ENCODE measurements at places on chromosomes 16 and 17. TPM values are rescaled to one million over a fixed set of nuclear protein-coding genes. Genes with fewer than 3 reads are reported as not detected.

DNA sequence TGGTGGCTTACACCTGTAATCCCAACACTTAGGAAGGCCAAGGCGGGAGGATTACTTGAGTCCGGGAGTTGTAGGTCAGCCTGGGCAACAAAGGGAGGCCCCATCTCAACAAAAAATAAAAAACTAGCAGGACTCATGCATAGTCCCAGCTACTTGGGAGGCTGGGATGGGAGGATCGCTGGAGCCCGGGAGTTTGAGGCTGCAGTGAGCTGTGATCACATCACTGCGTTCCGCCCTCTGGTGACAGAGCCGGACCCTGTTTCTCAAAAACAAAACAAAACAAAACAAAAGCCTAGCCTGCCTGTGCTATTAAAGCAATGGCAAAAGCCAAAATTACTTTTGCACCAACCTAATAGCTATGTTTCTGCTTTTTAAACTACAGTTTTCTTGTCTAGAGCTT lies 1.5 kb downstream of the FCSK start:
- no peak overlapping the region for H3K27ac ChIP-seq
- H3K27me3 ChIP-seq, result no peaks in the 10 kb centered on the region
- peaks cover 15% of the 10 kb centered on the region for H3K4me1 ChIP-seq
- peak overlapping the region; percentile 91 for H3K4me3 ChIP-seq

DNA sequence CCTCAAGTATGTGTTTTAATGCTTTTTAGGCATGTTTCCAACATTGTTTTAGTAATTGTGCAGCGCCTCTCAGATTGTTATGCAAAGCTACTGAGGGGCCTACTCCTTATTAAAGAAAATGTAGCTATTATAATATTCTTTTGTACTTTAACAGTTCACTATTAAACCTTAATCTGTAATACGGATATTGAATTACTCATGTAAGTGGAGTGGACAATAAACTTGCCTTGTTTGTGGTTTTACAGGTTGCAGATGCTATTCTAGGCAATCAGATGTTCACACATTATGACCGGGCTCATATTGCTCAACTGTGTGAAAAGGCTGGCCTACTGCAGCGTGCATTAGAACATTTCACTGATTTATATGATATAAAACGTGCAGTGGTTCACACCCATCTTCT lies 41.0 kb downstream of the PTRH2 start:
- peaks cover 21% of the 10 kb centered on the region for H3K4me1 ChIP-seq
- peaks cover 37% of the 10 kb centered on the region for H3K36me3 ChIP-seq
- DNase-seq, result no peak
- no peak overlapping the region for H3K4me3 ChIP-seq
- no peak overlapping the region for H3K27ac ChIP-seq

DNA sequence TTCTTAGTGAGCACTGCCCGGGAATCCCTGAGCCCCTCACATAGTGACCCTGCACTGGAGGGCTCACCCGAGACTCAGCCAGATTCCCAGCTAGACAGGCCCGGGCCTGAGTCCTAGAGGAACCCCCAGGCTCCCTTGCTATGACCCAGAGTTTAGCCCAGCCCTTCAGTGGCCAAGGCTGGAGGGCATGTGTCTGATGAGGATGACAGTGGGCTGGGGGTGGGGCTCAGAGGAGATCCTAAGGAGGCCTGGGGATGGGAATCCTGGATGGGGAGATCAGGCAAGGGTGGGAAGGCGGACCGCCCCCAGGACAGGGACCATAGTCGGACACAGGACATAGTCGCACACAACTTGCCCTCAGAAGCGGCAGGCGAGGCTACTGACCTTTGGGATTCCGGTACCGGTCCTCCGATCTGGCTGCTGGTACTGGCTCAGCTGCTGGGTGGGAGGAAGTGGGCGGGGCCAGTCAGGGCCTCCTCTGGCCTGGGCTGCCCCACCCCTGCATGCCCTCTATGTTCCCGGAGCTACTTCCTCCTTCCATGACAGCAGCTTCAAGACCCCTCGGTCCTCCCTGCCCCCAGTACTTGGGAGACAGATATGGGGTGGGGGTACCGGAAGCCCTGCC lies 1.1 kb downstream of the CD79B start:
- DNase-seq, result peak; percentile 54
- peaks cover 12% of the 10 kb centered on the region for H3K27me3 ChIP-seq
- H3K36me3 ChIP-seq, result peaks cover 9% of the 10 kb centered on the region
- H3K27ac ChIP-seq, result peak overlapping the region; percentile 91
- peak overlapping the region; percentile 90 for H3K4me3 ChIP-seq

DNA sequence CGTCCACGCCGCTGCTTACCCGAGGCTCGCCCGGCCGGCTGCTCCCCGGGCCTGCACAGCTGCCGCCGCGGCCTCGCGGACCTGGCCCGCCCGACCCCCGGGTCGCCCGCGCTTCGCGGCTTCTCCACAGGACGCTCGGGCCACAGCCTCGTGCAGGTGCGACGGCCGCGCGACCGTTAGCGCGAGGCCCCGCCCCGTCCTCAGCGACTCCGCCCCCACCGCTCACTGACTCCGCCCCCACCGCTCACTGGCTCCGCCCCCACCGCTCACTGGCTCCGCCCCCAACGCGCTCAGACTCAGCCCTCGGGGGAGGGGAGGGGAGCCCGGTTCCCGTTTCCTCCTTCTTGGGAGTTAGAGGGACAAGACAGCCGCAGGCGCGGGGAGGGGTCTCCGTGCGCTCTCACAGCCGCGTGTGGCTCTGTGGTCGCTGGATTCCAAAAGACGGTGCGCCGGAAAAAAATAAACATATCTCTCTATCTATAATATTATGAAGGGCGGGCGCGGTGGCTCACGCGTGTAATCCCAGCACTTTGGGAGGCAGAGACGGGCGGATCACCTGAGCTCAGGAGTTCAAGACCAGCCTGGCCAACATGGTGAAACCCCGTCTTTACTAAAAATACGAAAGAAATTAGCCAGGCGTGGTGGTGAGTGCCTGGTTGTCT lies at the start of gene MEIOB:
Gene MEIOB (minus strand): TSS at position 191 of the 662 bp plus-strand sequence. CDS start 3,989 bp downstream, outside the sequence.
- DNase-seq, result peak; percentile 26
- H3K4me3 ChIP-seq, result peak within 1 kb of the TSS; percentile 52
- H3K4me1 ChIP-seq, result no peaks in the 10 kb centered on the region

DNA sequence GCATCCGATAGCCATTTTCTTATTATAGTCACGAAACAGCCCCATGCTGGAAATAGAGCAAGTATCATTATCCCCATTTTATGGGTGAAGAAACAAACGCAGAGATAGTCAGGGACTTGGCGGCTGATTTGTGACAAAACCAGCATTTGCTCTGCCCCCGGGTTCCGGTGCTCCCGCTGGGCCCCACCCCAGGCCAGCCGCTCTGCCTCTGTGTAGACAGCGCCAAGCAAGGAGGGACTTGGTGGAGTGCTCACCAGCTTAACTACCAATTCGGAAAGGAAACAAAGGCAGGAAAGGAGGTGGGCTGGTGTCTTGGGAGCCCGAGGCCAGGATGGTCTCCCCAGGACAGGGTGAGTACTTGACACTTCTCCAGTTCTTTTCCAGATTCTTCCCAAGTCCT lies 10.0 kb downstream of the SRL start:
- peaks cover 4% of the 10 kb centered on the region for H3K27me3 ChIP-seq
- no peaks in the 10 kb centered on the region for H3K4me1 ChIP-seq
- H3K27ac ChIP-seq, result no peak overlapping the region
- no peak for DNase-seq
- no peak overlapping the region for H3K4me3 ChIP-seq

- H3K4me1 ChIP-seq, result no peaks in the 10 kb centered on the region
- peaks cover 4% of the 10 kb centered on the region for H3K27me3 ChIP-seq
- H3K4me3 ChIP-seq, result no peak overlapping the region
- no peak for DNase-seq
Observed at GRCh38 chr16:73216932-73217331, 169.0 kb upstream of the ZFHX3 start.

- H3K27ac ChIP-seq, result peak overlapping the region; percentile 92
- H3K4me3 ChIP-seq, result peak overlapping the region; percentile 72
- H3K27me3 ChIP-seq, result peaks cover 5% of the 10 kb centered on the region
Observed at GRCh38 chr17:76515274-76515949, 14.2 kb upstream of the RHBDF2 start.

- H3K36me3 ChIP-seq, result peaks cover 52% of the 10 kb centered on the region
- peak overlapping the region; percentile 21 for H3K27ac ChIP-seq
- H3K4me1 ChIP-seq, result peaks cover 33% of the 10 kb centered on the region
- H3K27me3 ChIP-seq, result no peaks in the 10 kb centered on the region
- H3K4me3 ChIP-seq, result peak overlapping the region; percentile 99
Observed at GRCh38 chr16:31712064-31712540, 161.5 kb upstream of the ZNF267 start.

DNA sequence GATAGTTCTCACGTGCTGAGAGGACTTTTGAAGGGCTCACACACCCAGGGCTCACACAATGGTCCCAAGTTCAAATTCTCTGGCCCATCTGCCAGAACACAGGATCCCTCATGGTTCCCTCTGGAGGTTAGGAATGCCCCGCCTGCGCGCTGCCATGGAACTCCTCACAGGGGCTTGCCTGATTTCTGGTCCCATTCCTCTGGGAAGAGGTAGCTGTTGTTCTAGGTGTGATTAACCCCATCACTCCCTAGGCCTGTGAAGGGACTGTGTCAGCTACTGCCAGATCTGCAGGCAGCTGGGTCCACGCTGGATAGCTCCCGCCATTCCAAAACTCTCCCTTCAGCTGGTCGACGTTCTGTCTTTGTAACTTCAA lies 2.3 kb upstream of the ARMC5 start:
- no peak for DNase-seq
- peaks cover 16% of the 10 kb centered on the region for H3K36me3 ChIP-seq
- no peaks in the 10 kb centered on the region for H3K27me3 ChIP-seq
- H3K27ac ChIP-seq, result no peak overlapping the region
- H3K4me1 ChIP-seq, result peaks cover 47% of the 10 kb centered on the region
- H3K4me3 ChIP-seq, result peak overlapping the region; percentile 93

GRCh38 chr17:60156746-60157145 lies 7.0 kb downstream of the CA4 start:
- no peak overlapping the region for H3K27ac ChIP-seq
- peaks cover 15% of the 10 kb centered on the region for H3K27me3 ChIP-seq
- H3K4me3 ChIP-seq, result no peak overlapping the region
- no peaks in the 10 kb centered on the region for H3K36me3 ChIP-seq
- DNase-seq, result no peak

DNA sequence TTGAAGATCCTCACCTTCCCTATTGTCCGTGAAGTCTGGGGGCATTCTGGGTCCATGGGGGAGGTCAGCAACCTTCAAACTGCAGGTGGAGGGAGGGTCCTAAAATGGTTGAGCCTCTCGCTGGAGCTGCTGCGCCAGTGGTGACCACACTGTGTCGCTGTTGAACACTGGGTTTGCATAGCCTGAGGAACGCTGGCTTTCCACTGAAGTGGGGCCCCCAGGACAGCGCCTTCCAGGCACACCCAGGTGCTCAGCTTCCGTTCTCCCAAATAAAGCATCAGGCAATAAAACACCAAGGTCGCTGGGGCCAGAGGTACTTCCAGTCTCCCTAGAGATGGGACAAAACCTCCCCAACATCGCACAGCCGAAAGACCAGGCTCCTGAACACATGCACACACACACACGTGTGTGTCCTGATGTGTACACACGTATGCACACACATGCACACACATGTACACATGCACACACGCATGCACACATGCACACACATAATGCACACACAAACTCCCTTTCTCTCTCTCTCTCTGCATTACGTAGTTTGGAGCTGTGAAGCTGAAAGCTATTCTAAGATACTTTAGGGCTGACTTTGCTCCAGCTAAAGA lies 120.6 kb downstream of the IRF8 start:
- no peaks in the 10 kb centered on the region for H3K36me3 ChIP-seq
- DNase-seq, result no peak
- H3K4me1 ChIP-seq, result no peaks in the 10 kb centered on the region
- peaks cover 18% of the 10 kb centered on the region for H3K27me3 ChIP-seq
- H3K27ac ChIP-seq, result no peak overlapping the region
- H3K4me3 ChIP-seq, result no peak overlapping the region

DNA sequence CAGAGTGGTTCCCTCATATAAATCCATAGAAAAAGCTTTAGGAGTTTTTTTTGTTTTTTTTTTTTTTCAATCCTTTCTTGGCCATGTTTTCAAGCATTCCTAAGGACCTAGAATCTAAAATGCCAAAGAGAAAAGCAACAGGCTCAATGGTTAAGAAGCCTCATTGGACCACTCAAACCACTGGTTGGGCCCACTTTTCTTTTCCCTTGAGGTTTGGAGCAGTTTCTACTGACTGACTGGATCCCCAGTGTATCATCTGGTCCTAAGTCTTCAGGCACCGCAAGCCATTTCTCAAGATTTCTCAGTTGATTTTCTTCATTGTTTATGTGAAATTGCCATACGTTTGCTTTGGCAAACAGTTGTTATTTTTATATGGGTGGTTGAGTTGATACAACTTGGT lies 14.4 kb downstream of the METTL9 start:
- DNase-seq, result no peak
- H3K4me1 ChIP-seq, result peaks cover 39% of the 10 kb centered on the region
- no peak overlapping the region for H3K27ac ChIP-seq
- peaks cover 16% of the 10 kb centered on the region for H3K36me3 ChIP-seq
- no peaks in the 10 kb centered on the region for H3K27me3 ChIP-seq

DNA sequence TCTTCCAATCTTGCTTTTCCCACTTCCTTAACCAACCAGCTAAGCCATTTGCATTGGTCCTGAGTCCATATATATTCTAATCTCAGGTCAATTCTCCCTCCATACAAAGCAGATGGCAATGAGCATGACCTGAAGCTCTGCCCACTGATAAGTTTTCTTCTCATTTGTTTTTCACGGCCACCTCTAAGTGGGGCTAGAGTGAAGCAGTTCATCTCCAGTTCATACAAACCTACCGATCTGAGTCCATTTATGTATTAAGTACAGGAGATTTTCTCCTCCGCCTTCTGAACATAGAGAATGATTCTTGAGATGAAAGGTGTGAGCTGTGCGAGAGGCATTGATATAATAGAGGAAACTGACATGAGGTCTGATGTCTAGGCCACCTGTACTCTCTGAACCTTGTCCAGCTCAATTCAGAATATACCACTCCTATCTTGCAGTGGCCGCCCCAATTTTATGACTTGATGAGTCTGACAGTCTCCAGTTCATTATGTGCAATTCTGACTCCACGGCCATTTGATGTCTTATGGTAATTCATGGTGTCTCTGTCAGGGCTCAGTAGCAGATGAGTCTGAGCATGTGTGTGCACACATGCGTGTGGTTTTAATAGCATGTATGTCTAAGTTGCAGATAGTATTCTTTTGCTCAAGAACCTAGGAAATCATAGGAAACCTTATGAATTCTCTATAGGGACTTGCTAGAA lies 329.8 kb downstream of the PMP22 start:
- H3K4me3 ChIP-seq, result no peak overlapping the region
- DNase-seq, result no peak
- no peaks in the 10 kb centered on the region for H3K36me3 ChIP-seq
- H3K4me1 ChIP-seq, result no peaks in the 10 kb centered on the region
- H3K27ac ChIP-seq, result no peak overlapping the region
- no peaks in the 10 kb centered on the region for H3K27me3 ChIP-seq

GRCh38 chr17:1977583-1978395 lies 47.3 kb downstream of the RTN4RL1 start:
- no peak for DNase-seq
- H3K4me1 ChIP-seq, result peaks cover 12% of the 10 kb centered on the region
- H3K4me3 ChIP-seq, result no peak overlapping the region
- H3K27me3 ChIP-seq, result peaks cover 24% of the 10 kb centered on the region

FCSK gene
- 19.7 TPM for total RNA-seq

ANKRD40CL gene
- total RNA-seq, result not detected

All from activated T-helper 1 cell treated with anti-CD3 and anti-CD28 coated beads, Interleukin-12 subunit alpha, Interleukin-12 subunit beta, Interleukin-2, Interleukin-4 antibody, amounts not matched to agents 30 ng/mL and 10 ng/mL and 1 ng/mL, durations not matched to agents 14 hours and 24 hours and 36 hours (primary cell).